Calu3 (cell line): ENCODE measurements at places on chromosomes 12 and 14. TPM values are rescaled to one million over a fixed set of nuclear protein-coding genes. Genes with fewer than 3 reads are reported as not detected.
A peak's percentile ranks its signal among the peaks of the same experiment; 100 is the strongest.

Gene PAN2
- 53.5 and 72.5 TPM in 2 replicates for total RNA-seq

Gene ZNF384
- total RNA-seq, result 64.9 and 68.5 TPM in 2 replicates

Gene DDX47
- total RNA-seq, result 60.2 and 60.5 TPM in 2 replicates

Gene HSPA2
- total RNA-seq, result 3.6 and 4.1 TPM in 2 replicates

Gene UBR7
- total RNA-seq, result 16.3 and 20.3 TPM in 2 replicates

Gene SOAT2
- total RNA-seq, result not detected in 2 replicates

Gene A2M
- not detected in 2 replicates for total RNA-seq

Gene GYS2
- total RNA-seq, result not detected in 2 replicates

Gene TNFAIP2
- total RNA-seq, result 113 and 195 TPM in 2 replicates

GRCh38 chr12:57243521-57244311 lies 7.3 kb downstream of the STAC3 start:
- peaks cover 38% of the 10 kb centered on the region for H3K27me3 ChIP-seq
- H3K36me3 ChIP-seq, result peaks cover 57% of the 10 kb centered on the region
- no peak overlapping the region for H3K27ac ChIP-seq
- DNase-seq, result peak; percentile 84
- peaks cover 25% of the 10 kb centered on the region for H3K4me1 ChIP-seq
- peak overlapping the region; percentile 47 for H3K4me3 ChIP-seq

DNA sequence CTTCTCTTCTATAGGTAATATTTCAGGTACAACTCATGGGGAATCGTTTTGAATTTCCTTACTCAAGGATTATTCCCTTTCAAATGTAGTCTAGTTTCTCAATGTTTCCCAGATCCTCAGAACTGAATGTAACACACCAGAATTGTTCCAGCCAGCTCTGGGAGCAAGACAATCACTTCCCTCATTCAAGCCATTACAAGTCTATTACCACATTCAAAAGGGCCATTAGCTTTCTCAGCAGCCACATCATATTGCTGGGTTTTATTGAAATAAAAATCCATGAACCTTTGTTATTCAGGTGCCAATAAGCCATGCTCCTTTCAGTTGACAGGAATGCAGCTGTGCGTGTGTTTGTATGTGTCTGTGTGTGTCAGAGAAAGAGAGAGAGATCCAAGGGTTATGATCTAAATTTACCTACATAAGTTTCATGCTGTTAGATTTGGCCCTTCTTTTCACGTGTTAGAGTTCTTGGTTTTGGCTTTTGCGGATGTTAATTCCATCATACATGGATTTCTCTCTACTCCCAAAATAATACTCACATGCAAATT lies 357.7 kb downstream of the BCAT1 start:
- DNase-seq, result no peak
- H3K4me3 ChIP-seq, result no peak overlapping the region
- peaks cover 32% of the 10 kb centered on the region for H3K27me3 ChIP-seq
- no peaks in the 10 kb centered on the region for H3K36me3 ChIP-seq
- H3K27ac ChIP-seq, result no peak overlapping the region

- H3K4me1 ChIP-seq, result no peaks in the 10 kb centered on the region
- DNase-seq, result no peak
- H3K36me3 ChIP-seq, result no peaks in the 10 kb centered on the region
- no peak overlapping the region for H3K4me3 ChIP-seq
- no peaks in the 10 kb centered on the region for H3K27me3 ChIP-seq
Measured at GRCh38 chr12:97368462-97369163, 94.0 kb upstream of the RMST start.

- peak; percentile 55 for DNase-seq
- H3K4me3 ChIP-seq, result no peak overlapping the region
- no peaks in the 10 kb centered on the region for H3K36me3 ChIP-seq
- peaks cover 23% of the 10 kb centered on the region for H3K27me3 ChIP-seq
Measured at GRCh38 chr12:103560604-103561101, 26.4 kb upstream of the STAB2 start.

GRCh38 chr12:91622981-91623380 lies 440.4 kb upstream of the DCN start:
- H3K36me3 ChIP-seq, result no peaks in the 10 kb centered on the region
- no peaks in the 10 kb centered on the region for H3K27me3 ChIP-seq
- DNase-seq, result no peak
- H3K4me1 ChIP-seq, result peaks cover 8% of the 10 kb centered on the region

DNA sequence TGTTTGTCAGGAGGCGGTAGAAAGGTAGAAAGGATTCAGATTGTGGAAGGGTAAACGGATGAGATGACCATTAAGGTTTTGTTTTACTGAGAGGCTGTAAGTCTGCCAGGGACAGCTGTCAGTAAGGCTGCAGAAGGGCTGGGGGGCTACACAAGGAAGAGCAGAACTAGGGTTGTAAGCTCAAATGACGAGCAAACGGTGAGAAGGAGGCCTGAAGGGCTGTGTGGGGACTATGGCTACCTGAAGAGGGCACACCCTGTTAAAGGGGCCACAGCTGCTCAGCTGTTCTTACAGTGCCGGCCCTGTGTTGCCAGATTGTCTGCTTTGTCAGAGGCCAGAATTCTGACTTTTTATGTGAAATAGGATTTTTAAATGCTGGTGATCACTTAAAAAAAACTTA lies 19.1 kb downstream of the VASH1 start:
- peaks cover 16% of the 10 kb centered on the region for H3K36me3 ChIP-seq
- DNase-seq, result no peak
- H3K27me3 ChIP-seq, result no peaks in the 10 kb centered on the region
- H3K4me3 ChIP-seq, result no peak overlapping the region

DNA sequence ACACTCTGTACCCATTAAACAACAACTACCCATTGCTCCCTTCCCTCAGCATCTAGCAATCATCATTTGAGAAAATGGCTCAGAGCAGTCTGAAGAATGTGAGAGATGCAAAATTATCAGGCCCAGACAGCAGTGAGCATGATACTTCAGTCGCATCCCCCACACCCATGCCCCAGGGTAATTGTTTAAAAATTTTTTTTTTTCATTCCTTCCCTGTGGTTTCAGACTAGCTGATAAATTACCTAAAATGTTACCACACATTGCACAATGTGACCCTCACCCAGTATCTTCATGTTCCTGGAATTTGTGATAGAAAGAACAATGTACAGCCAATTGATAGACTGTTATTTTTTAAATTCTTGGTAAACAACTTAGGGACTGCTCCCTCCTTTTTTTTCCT lies 11.3 kb upstream of the USP15 start:
- no peaks in the 10 kb centered on the region for H3K36me3 ChIP-seq
- H3K4me1 ChIP-seq, result no peaks in the 10 kb centered on the region
- no peak for DNase-seq
- H3K27ac ChIP-seq, result no peak overlapping the region
- no peak overlapping the region for H3K4me3 ChIP-seq

- H3K27ac ChIP-seq, result no peak overlapping the region
- no peaks in the 10 kb centered on the region for H3K4me1 ChIP-seq
- no peaks in the 10 kb centered on the region for H3K36me3 ChIP-seq
- H3K27me3 ChIP-seq, result no peaks in the 10 kb centered on the region
- no peak for DNase-seq
- H3K4me3 ChIP-seq, result no peak overlapping the region
Measured at GRCh38 chr12:78177298-78177697, 346.6 kb downstream of the NAV3 start.

DNA sequence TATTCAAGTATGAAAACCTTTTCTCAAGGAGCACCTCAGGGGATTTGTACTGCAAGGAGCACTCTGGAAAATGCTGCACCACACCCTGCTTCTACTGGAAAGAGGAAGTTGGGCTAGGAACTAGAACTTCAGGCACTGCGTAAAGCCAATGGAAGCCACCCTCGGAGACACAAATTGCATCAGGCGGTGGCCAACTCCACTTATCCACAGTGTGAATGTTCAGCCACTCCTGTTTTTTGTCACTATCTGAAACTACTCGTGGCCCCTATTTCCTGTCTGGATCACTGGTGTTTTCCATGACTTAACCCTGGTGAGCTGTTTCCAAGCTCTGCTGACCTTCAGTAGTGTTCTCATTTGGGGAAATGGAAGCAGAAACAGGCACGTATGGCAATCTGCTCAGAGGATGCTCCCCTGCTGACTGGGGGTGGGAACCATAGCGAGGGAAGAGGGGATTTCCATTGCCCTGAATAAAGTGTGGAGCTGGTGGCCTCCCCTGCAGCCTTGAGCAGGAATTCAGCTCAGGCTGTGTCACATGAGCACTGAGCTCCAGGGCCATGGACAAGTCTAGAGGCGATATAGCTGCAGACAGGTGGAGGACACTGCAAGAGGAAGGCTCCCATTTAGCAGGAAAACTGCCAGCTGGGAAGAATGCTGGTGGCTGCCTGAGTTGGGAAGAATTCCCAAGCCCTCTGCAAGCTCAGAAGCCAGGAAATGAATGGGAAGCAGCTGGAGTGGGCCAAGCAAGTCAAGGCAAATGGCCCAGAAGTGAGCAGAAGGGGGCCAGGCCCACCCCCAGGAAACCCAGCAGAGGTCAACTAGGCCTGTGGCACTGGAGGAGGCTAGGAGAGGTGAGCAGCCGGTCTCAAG lies 50.5 kb upstream of the RAP1B start:
- H3K27ac ChIP-seq, result no peak overlapping the region
- peaks cover 2% of the 10 kb centered on the region for H3K4me1 ChIP-seq
- no peaks in the 10 kb centered on the region for H3K36me3 ChIP-seq
- DNase-seq, result no peak
- H3K27me3 ChIP-seq, result no peaks in the 10 kb centered on the region

GRCh38 chr14:25150934-25151790 lies 101.2 kb upstream of the STXBP6 start:
- peaks cover 5% of the 10 kb centered on the region for H3K4me1 ChIP-seq
- H3K36me3 ChIP-seq, result no peaks in the 10 kb centered on the region
- H3K4me3 ChIP-seq, result no peak overlapping the region
- H3K27ac ChIP-seq, result no peak overlapping the region
- H3K27me3 ChIP-seq, result peaks cover 18% of the 10 kb centered on the region

GRCh38 chr12:15620741-15621539 lies 168.2 kb downstream of the EPS8 start:
- no peak overlapping the region for H3K4me3 ChIP-seq
- peaks cover 33% of the 10 kb centered on the region for H3K36me3 ChIP-seq
- H3K27me3 ChIP-seq, result no peaks in the 10 kb centered on the region
- no peak for DNase-seq
- no peak overlapping the region for H3K27ac ChIP-seq

DNA sequence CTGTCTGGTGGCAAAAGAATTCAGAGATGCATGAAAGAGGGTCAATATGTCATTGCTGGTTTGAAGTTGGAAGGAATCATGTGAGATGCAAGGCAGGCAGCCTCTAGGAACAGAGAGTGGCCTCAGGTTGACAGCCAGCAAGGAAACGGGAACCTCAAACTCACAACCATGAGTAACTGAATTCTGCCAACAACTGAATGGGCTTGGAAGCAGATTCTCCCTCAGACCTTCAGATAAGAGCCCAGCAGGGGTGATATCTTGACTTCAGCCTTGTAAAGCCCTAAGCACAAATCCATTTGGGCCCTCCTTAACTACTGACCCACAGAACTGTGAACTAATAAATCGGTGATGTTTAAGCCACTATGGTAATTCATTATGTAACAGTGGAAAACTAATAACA lies 35.8 kb downstream of the USP15 start:
- no peak overlapping the region for H3K4me3 ChIP-seq
- H3K4me1 ChIP-seq, result peaks cover 18% of the 10 kb centered on the region
- no peak overlapping the region for H3K27ac ChIP-seq
- peaks cover 24% of the 10 kb centered on the region for H3K36me3 ChIP-seq
- DNase-seq, result no peak
- no peaks in the 10 kb centered on the region for H3K27me3 ChIP-seq

- no peak overlapping the region for H3K27ac ChIP-seq
- no peaks in the 10 kb centered on the region for H3K27me3 ChIP-seq
- DNase-seq, result no peak
Measured at GRCh38 chr14:79826362-79826761, 384.9 kb downstream of the DIO2 start.

GRCh38 chr12:68617160-68617926 lies 6.6 kb downstream of the RAP1B start:
- H3K36me3 ChIP-seq, result peaks cover 32% of the 10 kb centered on the region
- H3K4me3 ChIP-seq, result no peak overlapping the region
- H3K27me3 ChIP-seq, result no peaks in the 10 kb centered on the region
- no peak overlapping the region for H3K27ac ChIP-seq
- H3K4me1 ChIP-seq, result peaks cover 62% of the 10 kb centered on the region
- no peak for DNase-seq

- H3K4me3 ChIP-seq, result no peak overlapping the region
- H3K27ac ChIP-seq, result no peak overlapping the region
- H3K36me3 ChIP-seq, result peaks cover 4% of the 10 kb centered on the region
- no peaks in the 10 kb centered on the region for H3K27me3 ChIP-seq
- DNase-seq, result no peak
Measured at GRCh38 chr12:10855807-10856206, 6.5 kb upstream of the PRR4 start.

DNA sequence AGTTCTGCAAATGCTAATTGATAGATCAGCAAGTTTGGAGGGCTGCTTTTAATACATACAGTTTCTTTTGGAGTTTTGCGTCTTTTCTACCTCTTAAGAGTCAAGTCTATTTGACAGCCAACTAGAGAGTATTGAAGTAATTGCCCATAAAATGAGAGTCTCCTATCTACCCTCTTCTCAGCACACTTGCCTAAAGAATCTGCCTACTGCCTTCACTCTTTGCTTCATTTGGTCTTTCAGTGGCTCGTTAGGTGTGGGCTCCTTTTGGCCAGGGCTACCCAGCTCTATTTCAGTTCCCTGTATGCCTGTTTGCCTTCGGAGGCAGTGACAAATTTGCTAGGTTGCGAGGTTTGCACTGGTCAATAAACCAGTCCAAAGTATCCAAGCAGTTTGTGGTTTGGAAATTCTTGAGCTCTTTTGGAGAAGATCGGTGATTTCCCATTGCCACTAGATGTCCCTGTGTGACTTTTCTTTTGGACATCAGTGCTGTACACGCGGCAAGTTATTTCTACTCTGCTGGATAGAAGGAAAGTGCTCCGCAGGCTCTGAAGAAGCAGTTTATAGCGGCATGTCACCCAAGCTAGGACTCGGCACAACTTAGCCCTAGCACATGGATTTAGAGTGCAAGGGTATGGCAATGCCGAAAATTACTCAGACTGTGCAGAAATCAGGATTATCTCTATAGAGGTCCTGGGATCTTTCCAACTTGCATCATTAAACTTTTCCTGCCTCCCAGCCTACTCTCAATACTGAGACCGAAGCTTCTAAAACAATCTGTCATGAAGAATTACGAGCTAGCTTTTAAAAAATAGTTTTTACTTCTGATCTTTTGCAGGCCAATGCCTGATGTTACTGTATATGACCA lies 38.6 kb downstream of the MGST1 start:
- H3K27ac ChIP-seq, result peak overlapping the region; percentile 18
- H3K4me3 ChIP-seq, result peak overlapping the region; percentile 23
- DNase-seq, result peak; percentile 47
- H3K4me1 ChIP-seq, result peaks cover 41% of the 10 kb centered on the region
- H3K36me3 ChIP-seq, result peaks cover 10% of the 10 kb centered on the region
